ENCODE measurements at places on chromosomes 16 and 17.

DNA sequence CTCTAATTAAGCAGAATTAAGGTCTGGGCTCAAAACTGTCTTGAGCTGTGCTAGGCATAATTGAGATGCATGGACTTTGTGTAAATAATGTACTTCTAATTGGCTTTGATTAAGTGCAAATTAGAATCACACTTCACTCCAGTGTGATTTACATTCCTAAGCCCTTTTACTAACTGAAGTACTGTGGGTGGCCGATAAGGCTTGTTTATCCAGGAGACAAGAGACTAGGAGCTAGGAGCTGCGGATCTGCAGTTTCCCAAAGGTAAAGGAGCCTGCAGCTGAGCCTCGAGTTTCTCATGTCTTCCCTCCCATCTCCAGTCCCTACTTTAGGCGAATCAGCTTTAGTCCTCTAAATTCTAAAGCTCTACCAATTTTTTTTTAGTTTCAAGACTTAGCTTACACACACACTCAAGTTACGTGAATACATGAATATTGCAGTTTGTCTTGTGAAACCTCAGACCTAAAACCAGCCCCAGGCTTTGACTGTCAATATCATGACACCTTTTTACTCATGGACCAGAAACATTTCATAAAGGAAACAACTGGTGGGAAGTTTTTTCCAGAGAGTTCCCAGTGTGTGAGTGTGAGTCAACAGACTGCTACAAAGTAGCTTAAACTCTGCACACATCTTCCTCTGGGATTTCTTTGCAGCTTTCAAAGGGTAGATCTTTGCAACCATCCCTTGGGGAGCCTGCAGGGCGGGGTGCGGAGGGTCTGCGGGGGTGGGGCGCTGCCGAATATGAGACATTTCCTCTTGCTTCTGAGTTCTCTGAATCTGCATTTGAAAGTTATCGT, 113.9 kb upstream of the TBX2 start:
- DNase-seq, result no peak

DNA sequence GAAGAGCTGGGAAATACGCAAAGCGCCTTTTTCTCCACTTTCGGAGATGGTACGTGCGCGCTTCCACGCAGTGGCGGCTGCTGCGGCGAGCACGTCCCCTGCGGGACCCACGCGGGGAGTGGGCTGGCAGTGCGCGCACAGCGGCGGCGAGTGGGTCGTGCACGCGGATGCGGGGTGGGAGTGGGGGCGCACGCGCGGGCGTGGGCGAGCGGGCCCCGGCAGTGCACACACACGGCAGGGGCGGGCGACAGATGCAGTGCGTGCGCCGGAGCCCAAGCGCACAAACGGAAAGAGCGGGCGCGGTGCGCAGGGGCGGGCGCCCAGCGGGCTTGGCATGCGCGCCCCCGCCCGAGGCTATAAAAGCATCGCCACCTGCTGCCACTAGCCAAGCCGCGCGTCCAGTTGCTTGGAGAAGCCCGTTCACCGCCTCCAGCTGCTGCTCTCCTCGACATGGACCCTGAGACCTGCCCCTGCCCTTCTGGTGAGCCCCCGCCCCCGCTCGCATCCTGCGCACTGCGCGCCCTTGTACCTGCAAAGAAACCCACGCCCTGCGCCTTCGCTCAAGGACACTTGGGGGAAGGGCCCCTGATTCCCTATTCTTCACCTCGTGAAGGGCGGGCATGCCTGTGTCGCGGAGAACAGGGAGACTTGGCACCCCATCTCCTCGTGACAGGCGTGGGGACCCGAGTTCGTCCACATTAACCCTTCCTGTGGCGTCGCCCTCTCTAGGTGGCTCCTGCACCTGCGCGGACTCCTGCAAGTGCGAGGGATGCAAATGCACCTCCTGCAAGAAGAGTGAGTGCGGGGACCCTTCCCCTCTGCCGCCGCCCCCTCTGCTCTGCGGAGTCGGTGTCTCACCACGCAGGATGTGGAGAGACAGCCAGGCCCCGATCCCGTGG, at the start of gene MT3:
Gene MT3 (plus strand): TSS at position 388 of the 899 bp plus-strand sequence. CDS start 63 bp downstream, at position 451.
- peak; percentile 63 for DNase-seq

DNA sequence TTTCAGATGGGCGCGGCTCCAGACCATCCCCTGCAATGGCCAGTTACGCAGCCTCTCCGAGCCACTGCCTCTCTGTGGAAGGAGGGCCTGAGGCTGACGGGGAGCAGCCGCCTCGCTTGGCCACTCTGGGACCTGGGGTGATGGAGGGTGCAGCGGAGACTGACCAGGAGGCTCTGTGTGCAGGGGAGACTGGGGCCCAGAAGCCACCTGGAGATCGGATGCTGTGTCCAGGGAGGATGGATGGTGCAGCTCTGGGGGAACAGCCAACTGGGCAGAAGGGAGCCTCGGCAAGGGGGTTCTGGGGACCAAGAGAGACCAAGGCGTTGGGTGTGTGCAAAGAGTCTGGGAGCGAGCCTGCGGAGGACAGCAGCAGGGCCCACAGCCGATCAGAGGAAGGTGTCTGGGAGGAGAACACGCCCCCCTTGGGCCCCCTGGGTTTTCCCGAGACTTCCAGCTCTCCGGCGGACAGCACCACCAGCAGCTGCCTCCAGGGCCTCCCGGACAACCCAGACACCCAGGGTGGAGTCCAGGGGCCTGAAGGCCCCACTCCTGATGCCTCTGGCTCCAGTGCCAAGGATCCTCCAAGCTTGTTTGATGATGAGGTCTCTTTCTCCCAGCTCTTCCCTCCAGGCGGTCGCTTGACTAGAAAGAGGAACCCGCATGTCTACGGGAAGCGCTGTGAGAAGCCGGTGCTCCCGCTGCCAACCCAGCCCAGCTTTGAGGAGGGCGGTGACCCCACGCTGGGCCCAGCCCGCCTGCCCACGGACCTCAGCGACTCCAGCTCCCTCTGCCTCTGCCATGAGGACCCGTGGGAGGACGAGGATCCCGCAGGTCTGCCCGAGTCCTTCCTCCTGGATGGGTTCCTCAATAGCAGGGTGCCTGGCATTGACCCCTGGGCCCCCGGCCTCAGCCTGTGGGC, 17.4 kb upstream of the ZFPM1 start:
- DNase-seq, result no peak

DNA sequence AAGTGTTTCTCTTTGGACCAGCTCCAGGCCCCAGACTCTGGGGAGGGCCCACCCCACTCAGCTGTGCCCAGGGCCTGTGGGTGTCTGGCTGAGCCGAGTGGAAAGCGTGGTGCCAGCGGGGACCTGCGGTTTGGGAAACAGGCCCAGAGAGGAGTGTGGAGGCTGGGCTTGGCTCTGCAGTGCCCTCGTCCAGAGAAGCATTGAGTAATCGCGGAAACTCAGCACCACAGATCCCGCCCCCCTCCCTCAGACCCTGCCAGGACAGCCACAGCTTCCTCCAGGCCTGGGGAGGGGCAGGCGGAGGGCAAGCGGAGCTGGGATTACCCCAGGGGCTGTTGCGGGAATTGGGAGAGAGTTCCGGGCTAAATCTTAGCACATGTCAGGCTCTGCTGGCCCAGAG, 14.6 kb upstream of the PITPNA start:
- peak; percentile 70 for DNase-seq

GRCh38 chr16:27293343-27293742, 20.4 kb upstream of the IL4R start:
- no peak for DNase-seq

- no peak for DNase-seq
These were observed 32.2 kb downstream of the DRC3 start for GRCh38 chr17:18004884-18005305.

GRCh38 chr17:80742091-80742490, 197.5 kb downstream of the RPTOR start:
- no peak for DNase-seq

DNA sequence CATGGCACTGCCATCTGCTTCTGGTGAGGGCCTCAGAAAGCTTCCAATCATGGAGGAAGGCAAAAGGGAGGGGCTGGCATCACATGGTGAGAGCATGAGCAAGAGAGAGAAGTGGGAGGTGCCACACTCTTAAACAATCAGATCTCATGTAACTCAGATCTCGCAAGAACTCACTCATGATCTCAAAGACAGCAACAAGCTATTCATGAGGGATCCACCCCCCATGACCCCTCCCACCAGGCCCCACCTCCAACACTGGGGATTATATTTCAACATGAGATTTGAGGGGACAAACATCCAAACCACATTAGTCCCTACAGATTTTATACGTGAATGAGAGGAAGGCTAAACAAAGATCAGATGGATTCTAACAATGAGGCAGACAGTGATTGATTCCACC, 8.9 kb upstream of the TMEM132E start:
- DNase-seq, result no peak

DNA sequence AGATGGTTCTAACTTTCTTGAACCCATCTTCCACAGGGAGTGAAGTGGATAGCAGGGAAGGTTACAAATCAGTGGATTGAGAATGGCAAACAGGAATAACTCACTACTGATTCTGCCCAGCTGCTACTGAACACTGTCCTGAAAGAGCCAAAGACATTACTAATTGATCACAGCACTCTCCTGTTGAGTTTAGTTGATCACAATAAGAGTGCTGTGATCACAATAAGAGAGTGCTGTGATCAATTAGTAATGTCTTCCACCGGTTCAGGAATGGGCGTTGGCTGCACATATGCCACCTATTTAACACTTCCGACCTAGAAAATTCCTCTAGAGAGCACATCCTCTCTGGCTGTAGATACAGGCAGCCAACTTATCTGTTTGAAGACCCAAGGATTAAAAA, 11.4 kb downstream of the CFAP97D1 start:
- DNase-seq, result no peak

- no peak for DNase-seq
These were observed 43.2 kb downstream of the RPH3AL start for GRCh38 chr17:309361-309888.

DNA sequence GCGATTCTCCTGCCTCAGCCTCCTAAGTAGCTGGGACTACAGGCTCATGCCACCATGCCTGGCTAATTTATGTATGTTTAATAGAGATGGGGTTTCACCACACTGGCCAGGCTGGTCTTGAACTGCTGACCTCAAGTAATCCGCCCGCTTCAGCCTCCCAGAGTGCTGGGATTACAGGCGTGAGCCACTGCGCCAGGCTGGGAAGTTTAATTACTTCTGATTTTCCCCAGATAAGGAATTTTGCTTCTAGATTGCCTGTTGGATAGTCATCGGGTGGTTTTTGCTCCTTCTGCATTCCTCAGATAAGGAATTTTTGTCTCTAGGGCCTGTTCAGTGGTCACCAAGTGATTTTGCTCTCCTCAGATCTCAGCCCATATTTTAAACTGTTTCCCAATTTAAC, 112.5 kb downstream of the MAP2K4 start:
- DNase-seq, result no peak

GRCh38 chr17:64447526-64447925, 1.4 kb upstream of the MILR1 start:
- no peak for DNase-seq

GRCh38 chr16:79811541-79811940, 211.0 kb upstream of the MAF start:
- DNase-seq, result no peak

DNA sequence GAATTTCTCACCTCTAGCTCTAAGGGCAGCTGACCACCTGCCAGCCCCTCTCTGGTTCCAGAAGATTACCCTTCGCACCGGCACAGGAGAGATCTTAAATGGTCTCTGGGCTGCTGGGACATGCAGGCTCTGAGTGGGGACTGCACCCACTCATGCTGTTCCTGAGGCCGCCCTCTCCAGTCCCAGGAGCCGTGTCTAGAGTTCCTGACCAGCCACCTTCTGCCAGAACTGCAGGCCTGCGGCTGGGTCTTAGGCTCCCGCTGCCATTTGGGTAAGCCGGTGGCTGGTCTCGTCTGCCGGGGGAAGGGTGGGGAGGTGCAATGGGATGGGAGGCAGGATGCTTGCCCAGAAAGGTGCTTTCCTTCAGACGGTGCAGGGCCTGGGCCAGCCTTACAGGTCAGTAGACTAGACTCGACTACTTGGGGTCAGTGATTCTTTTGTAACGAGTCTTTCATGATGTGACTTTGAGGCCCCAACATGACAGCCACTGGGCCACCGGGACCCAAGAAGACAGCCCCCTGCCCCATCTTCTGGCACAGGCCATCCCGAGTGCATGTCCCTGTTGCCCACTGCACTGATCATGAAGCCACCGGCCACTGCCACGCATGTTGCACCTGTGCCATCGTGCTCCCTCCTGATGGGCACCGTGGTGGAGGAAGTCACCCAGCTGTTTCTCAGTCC, 26.4 kb downstream of the B9D1 start:
- DNase-seq, result no peak

- no peak for DNase-seq
These were observed 162.9 kb downstream of the SEC14L1 start for GRCh38 chr17:77303620-77304019.

GRCh38 chr17:27873746-27874145, 19.4 kb downstream of the LYRM9 start:
- DNase-seq, result no peak

- no peak for DNase-seq
These were observed 11.9 kb downstream of the SLC7A6 start for GRCh38 chr16:68276223-68276622.

DNA sequence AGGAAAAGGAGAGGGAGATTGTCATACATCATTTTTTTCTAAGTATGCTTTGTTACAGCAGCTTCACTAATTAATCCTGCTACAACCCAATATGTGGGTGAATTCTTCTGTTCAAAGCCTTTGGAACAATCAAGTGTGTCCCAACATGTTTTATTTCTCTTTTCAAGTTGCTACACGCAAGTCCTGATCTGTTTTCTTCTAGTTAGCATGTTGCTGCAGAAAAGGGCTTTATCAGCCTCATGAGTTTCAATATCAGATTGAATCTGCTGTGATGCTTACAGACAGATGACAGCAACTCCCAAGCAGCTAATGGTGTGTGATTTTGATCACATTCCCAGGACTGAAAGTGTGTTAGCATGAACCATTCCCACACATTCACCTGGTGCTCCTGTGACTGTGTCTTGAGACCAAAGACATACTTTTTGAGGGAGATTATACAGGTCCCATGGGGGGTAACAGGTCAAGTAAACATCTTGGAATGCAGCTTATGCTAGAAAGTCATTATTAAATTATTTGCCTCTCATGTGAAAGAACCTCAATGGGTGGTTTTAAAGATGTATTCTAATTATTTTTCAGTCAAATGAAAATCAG, 96.9 kb upstream of the KCNJ16 start:
- DNase-seq, result no peak

DNA sequence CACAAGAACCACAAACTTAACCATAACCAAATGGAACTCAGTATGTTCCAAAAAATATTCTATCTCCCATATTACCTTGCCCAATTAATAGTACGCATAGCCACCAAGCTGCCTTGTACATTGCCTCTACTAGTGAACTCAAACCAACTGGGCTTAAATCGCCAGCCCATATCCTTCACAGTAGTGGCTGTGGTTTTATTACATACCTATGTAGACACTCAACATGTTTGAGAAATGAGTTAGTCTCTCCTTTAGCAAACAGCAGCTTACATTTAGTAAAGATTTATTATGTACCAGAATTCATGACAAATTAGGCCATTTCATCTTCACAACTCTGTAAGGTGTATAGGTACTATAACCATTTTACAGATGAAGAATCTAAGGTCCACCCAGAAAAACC, 41.4 kb downstream of the GRB2 start:
- DNase-seq, result no peak

DNA sequence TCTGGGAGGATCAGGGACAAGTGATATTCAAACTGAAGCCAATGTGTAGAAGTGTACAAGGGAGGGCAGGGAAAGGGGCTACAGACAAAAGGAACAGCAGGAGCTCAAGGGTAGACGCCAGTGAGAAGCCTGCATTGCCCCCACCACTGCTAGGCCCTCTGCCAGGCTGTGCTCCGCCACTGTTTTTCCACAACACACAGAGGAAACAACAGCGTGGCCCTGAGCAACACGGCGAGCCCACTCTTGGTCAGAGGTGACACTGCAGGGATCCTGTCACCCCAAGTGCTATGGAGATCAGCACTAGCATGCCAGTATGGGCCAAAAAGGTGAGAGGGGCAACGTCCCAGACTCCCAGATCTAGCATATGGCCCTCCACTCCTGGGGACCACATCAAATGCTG, 23.4 kb downstream of the MYO18A start:
- no peak for DNase-seq

- no peak for DNase-seq
These were observed 93.6 kb downstream of the SPACA3 start for GRCh38 chr17:33085256-33085655.
